Activated CD4-positive, alpha-beta T cell treated with anti-CD3 and anti-CD28 coated beads for 36 hours (primary cell): ENCODE measurements at places on chromosomes 7 and 10. TPM values are rescaled to one million over a fixed set of nuclear protein-coding genes. Genes with fewer than 3 reads are reported as not detected.

Gene ZNF789
- 18.9 TPM for total RNA-seq

Gene STK32C
- 19.9 TPM for total RNA-seq

Gene PAX4
- total RNA-seq = not detected

Gene FAM13C
- 0.35 TPM for total RNA-seq

Gene CALD1
- 8.7 TPM for total RNA-seq

Gene EMX2
- total RNA-seq = not detected

Gene MINDY4
- total RNA-seq = 1.7 TPM

Gene FIGNL1
- total RNA-seq = 49.3 TPM

Gene DDX21
- 187 TPM for total RNA-seq

Gene FGL2
- total RNA-seq = 0.16 TPM

Gene CDHR1
- total RNA-seq = 0.62 TPM

DNA sequence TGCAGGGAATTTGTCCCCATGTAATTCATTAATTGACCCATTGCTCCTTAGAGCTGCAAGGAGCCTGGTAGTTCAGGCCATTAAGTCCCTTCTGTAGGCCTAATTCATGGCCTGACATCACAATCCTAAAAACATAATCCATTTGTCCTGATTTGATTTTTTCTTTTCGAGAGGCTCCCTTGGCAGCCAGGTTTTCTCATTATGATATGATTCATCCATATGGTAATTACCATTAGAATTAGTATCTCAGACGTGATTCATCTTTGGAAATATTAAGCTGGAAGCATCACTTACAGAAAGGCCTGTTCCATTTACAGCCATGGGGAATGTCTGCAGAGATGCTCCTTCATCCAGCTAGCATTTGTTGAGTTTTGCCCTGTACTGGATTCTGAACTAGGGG, 128.5 kb downstream of the PLCE1 start:
- no peak for DNase-seq

- DNase-seq = no peak
Observed at GRCh38 chr10:132362151-132362611, 30.2 kb downstream of the LRRC27 start.

- DNase-seq = no peak
Observed at GRCh38 chr7:128121711-128122530, 90.7 kb upstream of the LRRC4 start.

- DNase-seq = no peak
Observed at GRCh38 chr7:158264881-158265742, 322.5 kb downstream of the PTPRN2 start.

GRCh38 chr7:68224041-68224741, 1227.6 kb downstream of the TYW1 start:
- no peak for DNase-seq

DNA sequence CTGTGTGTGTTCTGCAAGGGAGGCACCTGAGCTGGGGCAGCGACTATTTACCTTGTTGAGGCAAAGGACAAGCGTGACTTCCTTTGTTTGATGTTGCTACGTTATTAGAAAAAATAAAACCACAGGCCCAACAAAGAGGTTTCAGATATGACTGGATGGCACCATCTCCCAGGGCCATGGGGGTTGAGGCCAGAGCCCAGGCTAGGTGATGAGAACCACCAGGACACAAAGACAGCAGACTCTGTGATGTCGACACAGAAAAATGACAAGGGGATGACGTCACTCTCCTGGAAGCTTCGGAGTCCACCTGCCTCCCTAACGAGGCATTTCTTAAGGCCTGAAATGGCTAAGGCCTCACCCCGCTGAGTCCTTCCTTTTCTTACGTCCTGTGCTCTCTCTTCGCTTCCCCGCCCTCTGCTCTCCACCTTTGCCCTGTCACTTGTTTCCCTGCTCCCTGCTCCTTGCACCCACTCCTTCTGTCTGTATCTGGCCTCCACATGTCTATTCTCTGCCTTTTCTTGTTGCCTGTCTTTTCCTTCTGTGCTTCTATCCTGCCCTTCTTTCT, 83.0 kb upstream of the ADRB1 start:
- DNase-seq = peak; percentile 46

DNA sequence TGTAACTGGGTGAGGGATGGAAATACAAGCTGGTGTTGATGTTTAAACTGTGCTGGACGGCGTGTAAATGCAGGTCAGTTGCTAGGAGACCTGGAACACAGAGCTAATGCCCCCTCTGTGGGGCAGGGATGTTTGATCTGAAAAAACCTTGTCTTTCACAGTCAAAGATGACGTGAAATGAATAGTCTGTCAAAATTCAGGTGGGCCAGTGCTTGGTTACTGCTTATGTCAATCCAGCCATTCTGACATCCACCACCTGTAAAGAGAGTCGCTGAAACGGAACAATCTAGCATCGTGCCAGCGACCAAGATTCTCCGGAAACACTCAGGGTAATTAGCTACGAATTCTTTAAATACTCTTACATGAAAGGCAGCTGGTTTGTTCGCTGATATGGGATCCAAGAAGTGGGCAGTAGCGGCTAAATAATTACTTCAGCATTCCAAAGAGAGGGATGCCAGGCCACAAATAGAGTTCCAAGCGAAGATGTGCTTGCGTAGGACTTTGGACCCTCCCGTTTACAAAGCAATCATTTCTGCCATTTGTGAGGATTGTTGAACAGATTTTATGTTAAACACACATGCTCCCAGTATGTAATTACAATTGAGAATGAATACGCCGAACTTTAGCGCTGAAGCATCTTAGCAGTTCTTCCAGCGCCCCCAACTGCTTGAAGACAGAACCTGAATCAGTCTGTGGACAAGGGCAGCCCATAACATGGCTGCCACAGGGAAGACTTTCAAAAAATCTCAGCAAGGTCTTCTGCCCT, 7.3 kb upstream of the ASB4 start:
- peak; percentile 22 for DNase-seq

DNA sequence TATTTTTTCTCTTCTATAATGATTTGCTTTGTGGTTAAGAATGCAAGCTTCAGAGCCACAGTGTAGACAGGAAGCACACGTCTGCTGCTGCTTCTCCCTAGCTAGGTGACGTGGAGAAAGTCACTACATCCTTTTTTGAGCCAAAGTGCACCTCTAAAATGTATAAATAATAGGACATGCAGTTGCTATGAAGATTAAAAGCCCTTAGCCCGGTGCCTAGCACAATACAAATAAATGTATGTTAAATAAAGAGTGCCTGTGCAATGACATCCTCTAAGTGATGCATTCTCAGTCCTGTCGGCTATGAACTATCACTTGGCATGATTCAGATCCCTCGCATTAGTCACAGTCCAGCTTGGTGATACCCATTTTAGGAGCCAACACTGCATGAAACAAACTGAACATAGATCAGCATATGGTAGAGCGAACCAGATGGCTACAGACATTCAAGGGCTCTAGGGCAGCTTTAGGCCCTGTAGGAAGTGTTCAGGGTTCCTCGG, 4.8 kb upstream of the TRDMT1 start:
- peak; percentile 60 for DNase-seq

DNA sequence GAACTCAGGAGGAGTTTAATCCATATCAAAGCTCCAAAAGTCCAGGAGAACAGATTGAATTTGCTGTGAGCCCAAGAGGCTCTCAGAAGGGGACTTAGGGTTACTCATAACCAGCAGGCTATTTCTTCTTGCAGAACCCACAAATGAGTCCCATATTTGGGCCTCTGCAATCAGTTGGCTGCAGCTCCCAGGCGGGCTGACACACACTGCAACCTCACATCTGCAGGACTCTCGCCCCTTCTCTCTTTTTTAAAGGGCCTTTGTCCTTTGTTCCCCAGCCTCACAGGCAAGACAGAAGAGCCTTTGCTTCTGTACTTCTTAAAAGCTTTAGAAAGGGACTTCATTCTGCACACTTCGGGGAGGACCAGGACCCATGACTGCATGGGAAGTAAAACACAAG, 26.7 kb downstream of the CREB3L2 start:
- DNase-seq = no peak

GRCh38 chr10:51800121-51800520, 100.7 kb upstream of the CSTF2T start:
- DNase-seq = no peak

DNA sequence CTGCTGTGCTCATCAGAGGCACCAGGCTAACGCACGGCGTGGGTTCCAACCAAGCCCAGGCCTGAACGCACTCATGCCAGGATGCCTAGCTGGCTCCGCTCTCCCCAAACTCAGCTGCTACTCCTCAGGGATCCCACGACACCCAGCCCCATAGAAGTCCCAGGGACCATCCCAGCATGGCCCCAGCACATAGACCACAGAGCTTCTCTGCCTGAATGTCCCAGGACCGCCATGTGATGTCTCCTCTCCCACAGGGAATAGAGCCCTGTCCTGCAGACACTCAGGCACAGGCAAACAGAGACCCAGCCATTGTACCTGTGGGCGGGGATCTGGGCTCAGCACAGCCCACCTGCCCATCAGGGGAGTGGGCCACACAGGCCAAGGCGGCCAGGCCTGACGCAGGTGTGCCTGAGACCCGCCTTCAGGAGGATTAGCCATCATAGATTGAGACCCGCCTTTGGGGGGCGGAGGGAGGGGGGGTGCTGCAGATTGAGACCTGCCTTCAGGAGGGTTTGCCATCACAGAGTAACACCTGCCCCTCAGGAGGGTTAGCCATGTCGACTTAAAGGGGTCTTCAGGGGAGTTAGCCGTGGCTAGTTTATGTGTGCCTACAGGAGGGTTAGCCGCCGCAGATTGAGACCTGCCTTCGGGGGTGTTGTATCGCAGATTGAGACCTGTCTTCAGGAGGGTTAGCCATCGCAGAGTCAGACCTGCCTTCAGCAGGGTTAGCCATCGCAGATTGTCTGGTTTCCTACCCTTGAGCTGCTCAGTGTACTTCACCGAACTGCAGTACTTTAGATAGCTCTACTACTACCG, 29.0 kb downstream of the RASGEF1A start:
- DNase-seq = no peak

GRCh38 chr7:79504607-79505389, 51.3 kb upstream of the MAGI2 start:
- no peak for DNase-seq

- no peak for DNase-seq
Observed at GRCh38 chr7:140402178-140402835, 1.6 kb upstream of the RAB19 start.

DNA sequence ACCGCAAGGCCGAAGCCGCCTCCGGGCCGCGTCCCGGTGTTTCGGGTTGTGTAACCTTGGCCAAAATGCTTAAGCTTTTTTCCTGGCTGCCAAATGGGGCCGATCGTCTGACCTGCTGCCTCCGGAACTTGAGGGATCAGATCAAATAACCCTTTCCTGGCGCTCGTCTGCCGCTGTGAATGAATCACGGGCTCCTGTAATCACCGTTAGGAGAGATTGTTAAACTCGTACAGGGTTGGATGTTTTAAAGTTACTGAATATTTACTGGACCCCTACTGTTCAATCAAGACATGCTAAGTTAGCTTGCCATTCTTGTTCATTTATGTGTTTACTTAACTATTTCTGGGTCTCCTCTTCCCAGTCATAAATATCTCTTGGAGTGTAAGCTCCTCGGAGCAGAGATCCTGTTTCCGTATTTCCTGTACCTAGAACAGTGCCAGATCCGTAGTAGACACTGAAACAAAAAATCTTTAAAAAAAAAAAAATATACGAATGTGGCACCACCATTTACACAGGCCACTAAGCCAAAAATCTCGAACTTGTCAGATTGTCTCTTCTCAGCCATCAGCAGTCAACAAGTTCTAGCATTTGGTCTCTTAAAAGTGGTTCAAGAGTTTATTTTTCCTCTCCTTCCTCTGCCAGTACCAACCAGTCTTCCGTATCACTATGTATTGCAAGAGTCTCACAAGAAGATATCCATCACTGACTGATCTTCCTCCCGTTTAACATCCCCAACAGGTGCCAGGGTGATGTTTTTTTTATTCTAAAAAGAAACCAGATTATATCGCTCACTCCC, 650 bp upstream of the TM9SF3 start:
- DNase-seq = peak; percentile 66

DNA sequence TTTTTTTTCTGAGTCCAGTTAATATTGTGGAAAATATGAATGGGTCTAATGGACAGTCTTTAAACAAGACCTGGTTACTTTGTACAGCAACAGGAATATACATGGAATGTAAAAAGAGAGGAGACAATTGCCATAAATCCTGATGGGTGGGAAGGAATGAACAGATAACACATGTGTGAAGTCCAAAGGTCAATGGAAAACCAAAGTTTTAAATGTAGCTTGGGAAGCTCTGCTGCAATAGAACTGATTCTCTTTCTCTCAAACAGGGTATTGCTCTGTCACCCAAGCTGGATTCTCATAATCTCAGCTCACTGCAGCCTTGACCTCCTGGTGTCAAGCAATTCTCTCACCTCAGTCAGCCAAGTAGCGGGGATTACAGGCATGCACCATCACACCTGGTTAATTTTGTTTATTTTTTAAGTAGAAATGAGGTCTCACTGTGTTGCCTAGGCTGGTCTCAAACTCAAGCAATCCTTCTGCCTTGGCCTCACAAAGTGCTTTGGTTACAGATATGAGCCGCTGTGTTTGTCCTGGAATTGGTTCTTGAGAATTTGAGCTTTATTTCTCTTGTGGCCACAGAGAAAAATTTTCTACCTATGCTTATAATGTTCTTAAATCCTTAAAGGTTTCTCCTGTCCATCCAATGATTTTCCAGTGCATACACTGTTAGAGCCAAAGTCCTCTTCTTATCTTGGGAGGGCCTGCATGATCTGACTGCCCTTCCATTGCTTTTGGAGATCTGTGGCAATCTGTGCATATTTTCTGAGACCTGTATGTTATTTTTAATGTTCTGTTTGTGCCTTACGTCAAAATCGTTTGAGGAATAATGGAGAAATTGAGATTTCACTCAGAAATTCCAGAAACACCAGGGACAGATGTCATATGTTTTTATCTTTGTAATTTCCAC, 30.7 kb upstream of the ZNF92 start:
- no peak for DNase-seq

DNA sequence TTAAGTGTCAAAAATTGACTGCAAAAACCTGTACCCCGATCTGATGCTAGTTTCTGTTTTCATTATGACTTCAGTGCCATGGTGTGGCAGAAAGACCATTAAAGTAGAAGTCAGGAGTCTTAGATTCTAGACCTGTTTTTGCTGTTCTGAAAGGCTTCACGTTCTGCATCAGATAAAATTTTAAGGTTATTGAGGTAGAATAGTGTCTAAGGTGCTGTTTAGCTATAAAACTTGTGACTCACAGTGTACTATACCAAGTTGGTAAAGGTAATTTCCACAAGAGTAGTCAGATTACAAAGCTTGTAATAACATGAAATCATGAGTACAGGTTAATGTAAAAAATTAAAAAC, 38.6 kb downstream of the ZNRF2 start:
- DNase-seq = no peak

- no peak for DNase-seq
Observed at GRCh38 chr7:47573758-47574481, 8.0 kb downstream of the TNS3 start.
